Putamen (tissue), 1 donor: ENCODE measurements at places on chromosomes 6 and 20.

DNA sequence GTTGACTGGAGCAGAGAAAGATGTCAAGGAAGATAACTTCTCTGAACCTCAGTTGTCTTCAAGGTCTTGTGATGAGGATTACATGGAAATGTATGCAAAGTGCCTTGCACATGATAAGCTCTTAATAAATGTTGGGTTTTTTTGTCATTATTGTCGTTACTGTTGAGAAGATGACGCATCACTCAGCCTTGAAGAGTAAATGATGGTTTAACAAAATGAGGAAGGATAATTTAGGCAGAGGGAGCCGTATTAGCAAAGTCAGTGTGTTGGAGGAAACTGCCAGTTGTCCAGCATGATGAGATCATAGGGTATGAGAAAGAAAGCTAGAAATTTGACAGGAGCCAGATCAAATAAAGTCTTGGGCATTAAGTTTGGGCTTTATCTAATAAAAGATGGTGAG lies 8.8 kb upstream of the SUPT3H start:
- DNase-seq, result no peak

DNA sequence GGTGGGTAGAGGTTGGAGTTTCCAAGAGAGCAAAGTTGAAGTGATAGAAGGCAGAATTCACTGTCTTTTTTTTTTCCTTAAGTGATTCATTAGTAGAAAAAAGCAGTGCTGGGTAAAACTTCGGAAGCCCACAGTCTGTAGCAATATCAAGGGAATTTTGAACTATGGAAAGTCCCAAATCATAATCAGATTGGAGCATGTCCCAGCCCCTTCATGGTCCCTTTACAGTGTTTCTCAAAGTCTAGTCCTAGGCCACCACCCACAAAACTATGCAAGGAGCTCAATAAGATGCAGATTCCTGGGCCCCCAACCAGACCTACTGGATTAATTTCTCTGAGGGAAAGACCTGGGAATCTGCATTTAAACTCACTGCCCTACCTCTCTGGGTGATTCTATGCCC lies 22.6 kb downstream of the NEDD9 start:
- no peak for DNase-seq

DNA sequence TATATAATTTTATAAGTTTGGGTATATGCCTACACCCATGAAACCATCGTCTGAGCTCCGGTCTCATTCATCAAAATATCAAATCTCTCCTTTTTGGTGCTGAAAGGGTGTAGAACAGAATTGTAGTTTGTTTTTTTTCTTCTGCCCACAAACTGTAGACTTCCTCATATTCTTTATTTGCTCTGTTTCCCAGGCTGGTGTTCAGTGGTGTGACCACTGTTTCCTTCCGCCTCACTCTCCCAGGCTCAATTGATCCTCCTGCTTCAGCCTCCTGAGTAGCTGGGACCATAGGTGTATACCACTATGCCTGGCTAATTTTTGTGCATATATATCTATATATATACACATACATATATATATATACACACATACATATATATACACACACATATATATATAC lies 139.6 kb upstream of the HCRTR2 start:
- DNase-seq, result no peak

DNA sequence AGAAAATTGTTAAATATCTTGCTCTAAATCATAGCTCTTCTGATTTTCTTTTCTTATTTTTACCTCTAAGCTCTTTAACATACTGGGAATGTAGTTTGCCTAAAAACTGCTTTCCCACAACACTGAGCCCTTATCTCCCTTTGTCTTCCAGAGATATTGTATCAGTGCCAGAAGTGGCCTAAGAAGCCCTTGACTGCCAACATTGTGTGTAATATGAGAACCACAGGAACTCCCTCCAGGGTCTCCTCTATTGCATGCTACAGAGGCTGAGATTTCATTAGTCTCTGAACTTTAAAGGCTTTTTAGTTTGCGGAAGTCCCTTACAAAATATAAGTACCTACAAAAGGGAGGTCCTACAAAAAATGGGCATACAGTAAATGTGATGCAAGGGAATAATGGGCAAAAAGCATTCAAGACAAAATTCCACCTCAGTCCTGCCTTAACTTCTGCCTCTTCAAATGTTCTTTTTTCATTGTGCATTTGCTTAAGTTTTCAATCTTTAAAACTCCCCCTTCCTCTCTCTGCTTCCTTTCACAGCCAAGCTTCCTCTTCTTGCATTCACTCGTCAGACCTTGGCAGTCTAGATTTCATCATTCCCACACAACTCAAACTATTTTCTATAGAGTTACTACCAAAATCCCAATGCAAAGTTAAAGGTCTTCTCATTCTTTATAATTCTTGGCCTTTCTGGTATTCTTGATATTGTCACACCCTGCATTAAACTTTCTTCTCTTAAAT lies 76.5 kb downstream of the ADGRG6 start:
- no peak for DNase-seq

- DNase-seq, result no peak
Observed at GRCh38 chr20:48380661-48381060, 447.1 kb downstream of the PREX1 start.

- DNase-seq, result no peak
Observed at GRCh38 chr6:33837971-33838665, 34.3 kb upstream of the MLN start.

GRCh38 chr6:131290955-131291354 lies 155.7 kb downstream of the AKAP7 start:
- DNase-seq, result no peak

GRCh38 chr6:139654888-139655782 lies 280.7 kb upstream of the CITED2 start:
- no peak for DNase-seq

- no peak for DNase-seq
Observed at GRCh38 chr20:1929460-1929859, 34.3 kb downstream of the SIRPA start.

GRCh38 chr6:13205106-13205505 lies 123.2 kb downstream of the TBC1D7 start:
- no peak for DNase-seq

- no peak for DNase-seq
Observed at GRCh38 chr6:165186441-165187205, 122.8 kb downstream of the C6orf118 start.

DNA sequence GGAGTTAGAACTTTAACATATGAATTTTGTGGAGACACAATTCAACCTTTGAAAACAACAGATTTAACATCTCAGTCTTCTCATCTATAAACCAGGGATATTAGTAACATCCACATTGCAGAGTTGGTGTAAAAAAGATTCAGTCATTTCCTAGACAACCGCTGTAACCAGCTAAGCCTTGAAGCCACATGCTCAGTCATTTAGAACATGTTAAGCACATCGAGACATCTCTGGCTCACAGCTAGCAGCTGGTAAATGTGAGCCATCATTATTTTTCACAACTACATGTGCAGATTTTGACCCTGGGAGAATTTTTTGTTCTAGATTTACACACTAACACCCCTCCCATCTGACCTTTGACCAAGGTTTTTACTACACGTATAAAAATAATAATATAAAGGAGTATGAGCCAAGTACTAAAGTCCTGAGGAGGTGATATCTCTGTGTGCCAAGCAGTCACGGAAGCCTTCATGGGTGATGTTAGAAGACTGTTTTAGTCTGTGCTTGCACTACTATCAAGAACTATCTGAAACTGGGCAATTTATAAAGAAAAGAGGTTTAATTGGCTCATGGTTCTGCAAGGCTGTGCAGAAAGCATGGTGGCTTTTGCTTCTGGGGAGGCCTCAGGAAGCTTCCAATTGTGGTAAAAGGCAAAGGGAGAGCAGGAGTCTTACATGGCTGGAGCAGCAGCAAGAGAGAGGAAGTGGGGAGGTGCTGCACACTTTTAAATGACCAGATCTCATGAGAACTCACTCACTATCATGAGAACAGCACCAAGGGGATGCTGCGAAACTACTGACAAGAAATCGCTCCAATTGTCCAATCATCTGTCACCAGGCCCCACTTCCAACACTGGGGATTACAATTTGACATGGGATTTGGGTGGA lies 48.7 kb upstream of the IL20RA start:
- DNase-seq, result no peak

DNA sequence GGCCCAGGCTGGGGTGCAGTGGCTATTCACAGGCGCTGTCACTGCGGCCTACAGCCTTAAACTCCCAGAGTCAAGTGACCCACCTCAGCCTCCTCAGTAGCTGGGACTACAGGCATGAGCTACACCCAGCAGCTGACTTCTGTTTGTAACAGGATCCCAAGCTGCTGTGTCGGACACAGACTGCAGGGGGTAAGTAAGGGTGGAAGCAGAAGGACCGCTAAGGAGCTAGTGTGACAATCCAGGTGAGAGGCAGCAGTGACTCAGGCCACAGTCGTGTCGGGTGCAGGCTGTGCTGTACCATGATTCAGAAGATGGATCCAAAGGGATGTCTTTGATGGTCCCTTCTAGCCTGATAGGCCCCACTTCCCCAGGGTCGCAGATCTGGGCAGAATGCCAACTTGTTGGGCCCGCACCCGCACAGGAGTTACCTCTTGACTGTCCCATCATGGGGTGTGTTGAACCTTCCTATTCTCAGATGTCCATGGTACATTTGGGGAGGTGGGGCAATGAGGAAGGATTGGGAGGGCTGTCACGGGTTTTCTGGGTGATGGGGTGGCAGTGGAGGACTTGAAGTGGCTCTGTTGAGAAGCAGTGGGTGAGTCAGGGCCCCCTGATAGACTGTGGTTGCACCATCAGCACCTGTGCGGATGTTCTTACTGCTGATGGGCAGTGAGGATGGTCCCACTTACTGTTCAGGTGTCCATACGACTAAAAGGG lies 25.3 kb downstream of the AAR2 start:
- no peak for DNase-seq

- DNase-seq, result no peak
Observed at GRCh38 chr6:57048577-57048976, 2.1 kb downstream of the KIAA1586 start.

GRCh38 chr6:163814494-163815364 lies 400.2 kb downstream of the QKI start:
- peak; percentile 27 for DNase-seq

DNA sequence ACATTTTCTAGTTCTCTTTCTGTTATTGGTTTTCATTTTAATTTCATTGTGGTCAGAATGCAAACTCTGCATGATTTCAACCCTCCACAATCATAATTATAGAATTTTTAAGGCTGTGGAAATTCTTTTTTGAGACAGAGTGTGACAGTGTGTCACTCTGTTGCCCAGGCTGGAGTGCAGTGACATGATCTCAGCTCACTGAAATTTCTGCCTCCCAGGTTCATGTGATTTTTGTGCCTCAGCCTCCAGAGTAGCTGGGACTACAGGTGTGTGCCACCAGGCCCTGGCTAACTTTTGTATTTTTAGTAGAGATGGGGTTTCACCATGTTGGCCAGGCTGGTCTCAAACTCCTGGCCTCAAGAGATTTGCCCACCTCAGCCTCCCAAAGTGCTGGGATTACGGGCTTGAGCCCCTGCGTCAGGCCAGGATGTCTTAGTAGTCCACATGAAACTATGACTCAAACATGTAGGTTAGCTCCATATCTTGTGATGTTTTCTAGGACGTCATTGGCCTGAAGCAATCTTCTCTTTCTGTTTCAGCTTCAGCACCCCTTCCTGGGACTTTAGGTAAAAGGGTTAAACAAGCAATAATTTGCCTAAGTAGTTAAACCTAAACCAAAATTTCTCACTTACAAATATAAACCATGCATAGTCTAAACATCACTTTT lies 47.4 kb upstream of the SAMD3 start:
- DNase-seq, result no peak

DNA sequence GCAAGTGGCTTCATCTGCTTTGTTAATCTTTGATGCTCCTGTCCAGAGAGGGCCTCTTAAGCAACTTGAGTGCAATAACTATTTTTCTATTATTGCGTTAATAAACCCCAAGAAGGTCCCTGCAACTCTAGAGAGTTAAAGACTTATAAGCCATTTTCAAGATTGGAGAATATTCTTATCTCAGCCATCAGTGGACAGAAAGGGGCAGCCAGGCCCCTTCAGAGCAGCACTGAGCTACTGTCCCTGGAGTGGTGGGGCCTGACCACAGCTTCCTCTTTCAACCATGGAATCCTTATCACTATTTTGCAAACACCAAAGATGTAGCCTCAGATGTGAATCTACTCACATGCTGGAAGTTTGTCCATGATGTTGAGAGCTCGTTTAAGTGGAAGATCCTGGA lies 2.8 kb upstream of the MAS1L start:
- DNase-seq, result no peak

DNA sequence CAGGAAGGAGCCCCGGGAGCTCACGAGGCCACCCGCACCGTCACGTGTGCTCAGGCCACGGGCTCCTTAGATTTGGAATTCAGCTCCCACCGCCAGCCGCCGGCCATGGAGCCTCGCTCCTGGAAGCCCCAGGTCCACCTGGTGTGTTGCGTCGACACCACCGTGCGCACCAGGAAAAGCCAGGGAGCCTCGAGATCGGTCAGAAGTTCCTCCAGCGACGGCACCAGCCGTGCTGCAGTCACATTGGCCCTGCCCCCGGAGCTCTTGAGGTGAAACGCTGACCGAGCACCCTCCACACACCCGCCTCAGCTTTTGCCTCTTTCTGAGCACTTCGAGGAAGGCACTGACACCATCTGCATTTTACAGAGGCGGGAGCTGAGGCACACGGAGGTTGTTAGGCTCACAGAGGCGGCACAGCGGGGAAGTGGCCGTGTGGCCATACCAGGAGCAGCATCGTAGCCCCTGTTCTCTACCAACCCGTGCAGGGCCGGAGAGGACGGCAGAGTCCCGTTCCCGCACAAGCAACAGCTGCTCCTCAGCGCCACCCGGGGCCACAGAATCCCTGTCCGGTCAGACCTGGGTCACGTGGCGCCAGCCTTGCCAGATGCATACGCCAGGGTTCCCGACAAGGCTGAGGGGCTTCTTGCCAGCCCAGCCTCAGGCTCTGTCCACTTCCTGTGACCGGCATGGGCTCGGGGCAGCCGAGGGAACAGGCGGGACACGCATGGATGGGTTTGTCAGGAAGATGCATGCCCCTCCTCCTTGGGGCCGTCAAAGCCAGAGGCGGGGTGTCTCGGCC lies 7.6 kb downstream of the NKAIN4 start:
- DNase-seq, result no peak

DNA sequence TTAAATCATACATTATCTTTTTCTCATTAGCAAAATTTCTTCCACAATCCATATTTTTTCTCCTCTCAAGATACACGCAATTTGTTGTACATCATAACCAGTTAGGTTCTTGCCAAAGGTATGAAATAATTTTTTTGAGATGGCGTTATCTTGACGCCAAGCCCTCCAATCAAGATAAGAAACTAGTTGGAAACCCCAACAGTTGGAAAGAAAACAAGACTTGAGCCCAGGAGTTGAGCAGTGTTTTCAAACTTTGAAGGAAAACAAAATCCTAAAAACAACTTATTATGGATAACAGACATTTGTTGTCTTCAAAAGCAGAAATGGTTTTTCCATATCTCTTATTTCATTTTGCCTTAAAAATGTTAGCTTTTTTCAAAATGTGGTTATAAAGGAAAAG lies 184.8 kb downstream of the SLC24A3 start:
- no peak for DNase-seq
